Keratinocyte (primary cell): ENCODE measurements at places on chromosomes 12 and 14.

GRCh38 chr14:35243956-35244355, 48.2 kb upstream of the PSMA6 start:
- DNase-seq = no peak

GRCh38 chr12:53726341-53726740, 911 bp downstream of the CALCOCO1 start:
- no peak for DNase-seq

GRCh38 chr12:28065889-28066630, 93.5 kb upstream of the PTHLH start:
- DNase-seq = no peak

DNA sequence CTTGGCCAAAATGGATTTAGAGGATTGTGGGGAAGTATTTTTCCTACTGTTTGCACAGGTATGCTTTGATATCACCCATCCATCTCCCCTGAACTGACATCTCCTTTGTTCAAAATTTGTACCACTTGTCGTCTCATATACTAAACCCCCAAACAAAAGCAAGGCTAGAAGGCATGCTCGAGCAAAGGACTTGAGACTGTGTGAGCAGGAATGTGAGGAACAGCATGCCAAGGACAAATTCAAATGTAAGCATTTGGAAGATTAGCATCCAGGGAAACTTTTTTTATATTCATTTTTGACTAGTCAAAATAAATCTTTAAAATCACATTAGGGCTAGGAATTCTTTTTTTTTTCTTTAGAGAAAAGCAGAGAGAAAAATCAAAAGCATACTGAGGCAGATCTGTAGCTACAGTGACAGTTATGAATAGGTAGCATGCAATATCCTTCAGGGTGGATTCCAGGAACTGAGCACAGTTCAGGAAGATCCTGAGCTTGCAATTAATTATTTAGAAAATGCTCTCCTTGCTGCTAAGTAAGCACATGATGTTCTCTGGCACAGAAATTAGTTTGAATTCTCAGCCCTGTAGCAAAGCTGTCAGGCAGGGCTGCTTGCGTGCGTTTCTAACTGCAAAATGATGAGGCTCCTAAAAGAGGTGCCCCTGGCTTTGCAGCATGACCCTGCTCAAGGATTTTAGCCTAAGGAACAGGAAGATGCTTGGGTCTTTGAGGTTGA, 327.7 kb downstream of the LRIG3 start:
- no peak for DNase-seq

DNA sequence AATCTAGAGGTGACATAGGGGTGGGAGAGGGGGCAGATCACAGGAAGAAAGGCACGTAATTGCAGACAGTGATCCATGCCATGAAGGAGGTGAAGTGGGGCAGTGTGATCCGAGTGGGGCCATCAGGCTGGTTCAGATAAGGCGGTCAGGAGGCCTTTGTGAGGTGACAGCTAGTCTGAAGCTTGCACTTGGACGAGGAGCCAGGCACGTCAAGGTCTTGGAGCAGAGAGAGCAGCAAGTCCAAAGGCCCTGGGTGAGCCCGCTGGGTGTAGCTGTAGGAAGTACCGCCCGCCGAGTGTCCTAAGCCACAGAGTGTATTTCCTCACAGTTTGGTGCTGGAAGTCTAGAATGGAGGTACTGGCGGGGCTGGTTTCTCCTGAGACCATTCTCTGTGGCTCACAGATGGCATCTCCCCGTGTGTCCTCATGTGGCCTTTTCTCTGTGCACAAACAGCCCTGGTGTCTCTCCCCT, 23.6 kb downstream of the RHOF start:
- DNase-seq = no peak

DNA sequence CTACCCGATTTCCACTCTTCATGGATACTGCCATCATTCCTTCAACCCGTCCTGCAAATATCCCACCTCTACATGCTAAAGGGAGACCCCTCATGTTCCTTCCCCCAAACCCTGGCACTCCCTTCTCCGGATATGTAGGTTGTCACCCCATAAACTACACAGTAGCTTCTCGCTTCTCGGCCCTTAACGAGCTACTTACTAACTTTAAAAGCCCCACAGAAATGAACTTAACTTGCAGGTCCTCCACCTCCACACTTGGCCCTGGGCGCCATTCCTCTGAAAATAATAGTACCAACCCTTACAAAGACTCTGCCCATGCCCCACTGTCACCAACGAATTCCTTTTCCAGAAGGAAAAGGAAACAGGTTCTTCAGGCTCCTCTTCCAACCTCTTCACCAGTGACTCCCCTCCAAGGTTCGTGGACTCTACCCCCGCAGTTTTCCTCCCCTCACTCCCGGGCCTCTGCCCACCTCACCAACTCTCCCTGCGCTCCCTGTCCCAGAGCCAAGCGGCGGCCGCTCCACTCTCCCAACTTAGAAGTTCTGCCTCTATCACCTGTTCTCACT, 1.2 kb downstream of the SPPL3 start:
- DNase-seq = no peak

- DNase-seq = no peak
Observed at GRCh38 chr12:56206452-56207166, 15.1 kb downstream of the RNF41 start.

- DNase-seq = no peak
Observed at GRCh38 chr14:95895720-95896119, 19.1 kb downstream of the TUNAR start.

GRCh38 chr14:29242755-29243754, 476.5 kb downstream of the FOXG1 start:
- no peak for DNase-seq

GRCh38 chr14:71918955-71919354, 13.3 kb upstream of the RGS6 start:
- DNase-seq = no peak

DNA sequence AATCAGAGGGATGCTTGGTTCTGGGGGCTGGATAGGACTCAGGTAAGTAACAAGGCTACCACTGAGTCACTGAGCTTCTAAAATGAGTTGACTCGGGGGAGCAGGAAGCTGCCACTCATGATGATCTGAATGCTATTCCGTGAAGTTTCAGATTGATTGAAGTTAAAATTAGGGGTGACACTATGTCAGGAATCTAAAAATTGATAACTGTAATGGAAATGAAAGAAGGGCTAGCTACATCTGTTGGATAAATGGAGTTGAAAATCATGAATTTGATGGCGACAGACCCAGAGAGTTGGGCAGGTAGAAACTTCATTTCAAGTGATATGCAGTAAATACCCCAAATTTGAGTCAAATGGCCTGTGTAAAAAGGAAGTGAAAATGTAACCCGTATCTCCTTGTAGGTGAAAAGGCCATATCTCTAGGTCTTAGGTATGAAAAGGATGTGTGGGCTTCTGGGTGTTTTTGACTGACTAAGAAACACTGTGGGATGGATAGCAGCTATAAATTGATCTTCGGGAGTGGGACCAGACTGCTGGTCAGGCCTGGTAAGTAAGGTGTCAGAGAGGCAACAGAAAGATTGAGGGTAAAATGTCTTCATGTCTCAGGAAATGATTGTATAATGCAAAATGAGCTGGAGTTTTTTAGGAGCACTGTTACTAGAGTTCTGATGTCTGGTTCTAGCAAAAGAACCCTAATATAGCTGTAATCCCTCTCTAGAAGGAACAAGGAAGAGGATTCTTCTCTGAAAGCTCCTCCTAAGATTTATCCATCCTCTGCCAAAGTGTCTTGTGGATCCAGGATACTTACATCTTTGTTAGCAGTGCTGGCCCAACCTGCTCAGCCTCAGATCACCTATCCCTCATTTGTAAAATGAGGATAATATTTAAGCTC, 57.3 kb downstream of the DAD1 start:
- DNase-seq = no peak

GRCh38 chr12:29032446-29032845, 116.6 kb upstream of the FAR2 start:
- DNase-seq = no peak

- no peak for DNase-seq
Observed at GRCh38 chr12:95661360-95661759, 110.1 kb upstream of the USP44 start.

DNA sequence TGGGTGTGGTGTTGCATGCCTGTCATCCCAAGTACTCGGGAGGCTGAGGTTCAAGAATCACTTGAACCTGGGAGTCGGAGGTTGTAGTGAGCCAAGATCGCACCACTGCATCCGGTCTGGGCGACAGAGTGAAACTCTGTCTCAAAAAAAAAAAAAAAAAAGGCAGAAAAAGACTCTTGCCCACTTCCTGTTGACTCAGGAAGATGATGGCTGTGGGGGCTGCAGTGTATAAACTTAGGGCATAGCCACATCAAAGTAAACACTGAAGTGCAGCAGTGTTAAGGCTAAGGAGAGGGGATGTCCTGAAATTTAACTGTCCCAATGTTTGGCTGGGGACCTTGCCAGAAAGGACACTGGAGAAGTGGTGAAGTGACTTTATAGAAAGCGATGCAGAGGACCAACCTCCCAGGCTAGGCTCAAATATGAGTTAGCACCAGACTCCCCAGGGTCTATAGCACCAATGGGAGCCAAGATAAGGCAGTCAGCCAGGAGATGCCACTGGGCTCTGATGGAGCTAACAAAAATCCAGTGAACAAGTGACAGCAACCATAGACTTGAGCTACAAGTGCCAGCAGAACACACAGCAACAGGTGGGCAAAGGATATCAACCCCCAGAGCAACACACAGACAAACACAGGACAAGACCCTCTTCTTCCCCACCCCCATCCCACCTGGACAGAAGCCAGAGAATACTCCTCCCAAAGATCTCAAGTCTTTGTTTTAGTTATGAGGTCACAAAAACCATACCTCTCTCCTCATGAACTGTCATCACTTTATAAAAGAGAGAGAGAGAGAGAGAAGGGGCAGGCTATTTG, 28.0 kb downstream of the NELL2 start:
- no peak for DNase-seq

- no peak for DNase-seq
Observed at GRCh38 chr12:18922851-18923250, 184.9 kb downstream of the CAPZA3 start.

- DNase-seq = no peak
Observed at GRCh38 chr12:53659011-53659551, 16.8 kb downstream of the ATP5MC2 start.

DNA sequence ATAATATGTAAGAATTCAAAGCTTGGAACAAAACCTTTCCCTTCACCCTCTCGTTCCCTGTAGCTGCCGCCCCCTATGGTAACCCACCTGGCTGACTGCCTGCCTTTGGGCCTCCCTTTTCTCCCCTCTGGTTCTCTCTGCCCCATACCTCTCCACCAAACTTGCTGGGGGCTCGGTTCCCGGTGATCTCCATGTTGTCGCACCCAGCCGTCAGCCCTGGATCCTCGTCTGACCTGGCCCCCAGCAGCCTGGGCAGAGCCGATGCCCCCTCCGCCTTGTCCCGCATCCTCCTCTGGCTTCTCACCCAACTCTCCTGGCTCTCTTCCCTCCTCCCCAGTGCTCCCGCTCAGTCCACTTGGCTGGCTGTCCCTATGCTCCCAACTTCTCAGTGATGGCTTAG, 4.5 kb downstream of the CYP46A1 start:
- no peak for DNase-seq

GRCh38 chr14:51473808-51474565, 177.7 kb upstream of the FRMD6 start:
- no peak for DNase-seq

DNA sequence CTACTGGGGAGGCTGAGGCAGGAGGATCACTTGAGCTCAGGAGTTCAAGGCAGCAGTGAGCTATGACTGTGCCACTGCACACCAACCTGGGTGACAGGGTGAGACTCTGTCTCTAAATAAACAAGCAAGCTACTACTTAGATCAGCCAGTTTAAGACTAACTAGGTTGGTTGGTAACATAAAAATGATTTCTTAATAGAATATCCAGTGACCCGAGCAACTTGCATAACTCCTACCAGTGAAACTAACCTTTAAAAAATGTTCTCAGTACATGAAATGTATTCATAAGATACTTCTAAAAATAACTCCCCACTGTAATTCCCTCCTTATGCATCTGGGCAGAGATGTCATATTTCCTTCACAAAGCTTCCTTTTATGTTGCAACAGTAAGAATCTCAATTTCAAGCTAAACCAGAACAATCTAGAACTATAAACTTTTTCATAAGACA, 15.9 kb downstream of the TAOK3 start:
- DNase-seq = no peak

- DNase-seq = no peak
Observed at GRCh38 chr12:108514468-108514972, 557 bp upstream of the FICD start.

- DNase-seq = no peak
Observed at GRCh38 chr12:42868291-42868690, 278.7 kb upstream of the PRICKLE1 start.

DNA sequence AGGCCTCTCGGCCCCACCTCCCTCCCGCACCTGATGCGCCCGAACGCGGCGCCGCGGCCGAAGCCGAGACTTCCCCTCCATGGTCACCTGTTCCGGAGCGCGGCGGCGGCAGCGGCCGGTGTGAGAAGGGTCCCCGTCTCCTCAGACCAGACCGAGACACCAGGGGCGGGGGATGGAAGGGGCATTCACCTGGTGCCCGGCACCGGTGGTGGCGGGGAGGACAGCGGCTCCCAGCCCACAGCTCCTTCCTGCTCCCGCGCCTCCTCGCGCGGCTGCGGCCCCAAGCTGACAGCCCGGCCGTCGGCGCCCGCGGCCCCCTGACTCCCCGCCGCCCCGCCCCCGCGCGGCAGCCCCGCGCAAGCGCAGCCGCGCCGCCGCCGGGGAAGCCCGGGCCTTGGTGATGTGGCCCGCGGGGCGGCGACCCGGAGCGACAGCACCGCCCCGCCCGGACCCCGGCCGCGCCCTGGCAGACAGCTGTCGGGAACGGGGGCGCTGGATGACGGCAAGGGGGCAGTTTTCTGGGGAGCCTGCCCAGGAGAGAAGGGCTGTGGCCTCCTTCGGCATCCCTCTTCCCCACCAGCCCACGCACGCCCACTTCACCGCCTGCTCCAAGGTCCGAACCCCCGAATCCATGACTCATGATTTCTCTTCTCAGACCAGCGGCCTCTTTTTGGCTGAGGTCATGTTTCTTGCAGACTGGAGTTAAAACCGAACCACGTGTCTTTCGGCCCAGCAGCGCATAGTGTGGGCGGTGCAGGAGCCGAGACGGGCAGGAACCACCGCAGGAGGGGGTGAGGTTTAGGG, at the start of gene SLC41A2:
Gene SLC41A2, minus strand, starts transcription at position 290 of the 804 bp plus-strand sequence. CDS start 29,763 bp downstream, outside the sequence.
- DNase-seq = peak; percentile 35

GRCh38 chr14:69490219-69490918, 5.8 kb downstream of the PLEKHD1 start:
- DNase-seq = no peak

DNA sequence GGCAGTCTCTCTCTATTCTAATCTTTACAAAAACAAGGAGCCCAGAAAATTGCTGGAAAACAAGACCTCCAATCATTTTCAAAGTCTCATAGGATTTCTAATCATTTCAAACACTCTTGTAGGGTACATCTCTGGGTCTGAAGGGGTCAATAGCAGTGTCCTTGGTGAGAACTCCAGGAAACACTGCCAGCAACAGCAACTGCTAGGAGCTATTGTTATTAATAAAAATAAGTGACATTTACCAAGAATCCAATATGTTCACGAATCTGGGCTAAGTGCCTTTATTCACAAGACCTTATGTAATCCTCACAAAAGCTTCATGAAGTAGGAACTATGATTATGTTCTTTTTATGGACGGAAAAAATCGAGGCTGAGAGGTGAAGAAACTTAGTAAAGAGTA, 72.8 kb downstream of the TTC7B start:
- no peak for DNase-seq

GRCh38 chr12:51505360-51506105, 80.9 kb downstream of the SLC4A8 start:
- no peak for DNase-seq
